ENCODE measurements at places on chromosomes 7 and 10.

- DNase-seq = no peak
Measured at GRCh38 chr7:42722198-42722597, 189.7 kb downstream of the C7orf25 start.

DNA sequence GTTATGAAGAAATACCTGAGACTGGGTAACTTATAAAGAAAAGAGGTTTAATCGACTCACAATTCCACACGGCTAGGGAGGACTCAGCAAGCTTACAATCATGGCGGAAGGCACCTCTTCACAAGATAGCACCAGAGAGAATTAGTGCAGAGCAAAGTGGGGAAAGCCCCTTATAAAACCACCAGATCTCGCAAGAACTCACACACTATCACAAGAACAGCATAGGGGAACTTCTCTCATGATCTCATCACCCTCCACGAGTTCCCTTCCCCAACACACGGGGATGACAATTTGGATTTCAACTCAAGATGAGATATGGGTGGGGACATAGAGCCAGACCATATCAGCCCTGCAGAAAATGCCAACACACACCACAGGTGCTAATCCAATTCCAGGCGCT, 218.7 kb downstream of the PARD3 start:
- DNase-seq = no peak

GRCh38 chr10:127196282-127197153, at the start of gene INSYN2A:
Gene INSYN2A (minus strand): TSS chr10:127196591. CDS start chr10:127176395, 20,196 bp downstream.
- DNase-seq = no peak

- DNase-seq = no peak
Measured at GRCh38 chr10:82409671-82410070, 534.7 kb downstream of the NRG3 start.

GRCh38 chr10:11167233-11167966, 149.7 kb downstream of the CELF2 start:
- no peak for DNase-seq

DNA sequence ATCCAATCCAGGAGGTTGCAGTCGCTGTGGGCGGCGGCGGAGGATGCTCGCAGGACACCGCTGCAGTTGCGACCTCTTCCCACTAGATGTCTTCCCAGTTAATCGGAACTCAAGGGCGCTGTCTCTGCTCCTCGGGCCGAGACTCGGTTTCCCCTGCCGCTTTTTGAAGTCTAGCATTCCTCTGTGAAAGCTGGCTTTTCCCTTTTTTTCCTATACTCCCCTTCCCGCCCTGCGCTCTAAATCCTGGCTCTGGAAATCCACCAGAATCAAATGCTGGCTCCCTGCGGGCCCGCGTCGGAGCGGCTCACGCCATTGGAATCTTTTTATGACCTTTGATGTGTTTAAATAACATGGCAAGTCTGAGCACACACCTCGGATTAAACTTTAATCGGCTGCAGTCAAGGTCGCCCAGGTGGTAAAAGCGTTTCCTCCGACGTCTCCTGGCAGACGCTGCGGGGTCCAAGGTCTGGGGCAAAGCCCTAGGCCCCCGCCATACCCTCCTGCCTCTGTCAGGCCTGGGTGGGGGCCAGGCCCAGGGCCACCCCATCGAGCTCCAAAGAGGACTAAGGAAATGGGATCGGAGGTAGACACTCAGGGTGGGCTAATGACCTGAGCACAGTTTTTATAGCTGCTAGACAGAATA, 10.7 kb upstream of the HOXA13 start:
- no peak for DNase-seq

GRCh38 chr10:12703126-12703525, 298.4 kb downstream of the CCDC3 start:
- DNase-seq = no peak

DNA sequence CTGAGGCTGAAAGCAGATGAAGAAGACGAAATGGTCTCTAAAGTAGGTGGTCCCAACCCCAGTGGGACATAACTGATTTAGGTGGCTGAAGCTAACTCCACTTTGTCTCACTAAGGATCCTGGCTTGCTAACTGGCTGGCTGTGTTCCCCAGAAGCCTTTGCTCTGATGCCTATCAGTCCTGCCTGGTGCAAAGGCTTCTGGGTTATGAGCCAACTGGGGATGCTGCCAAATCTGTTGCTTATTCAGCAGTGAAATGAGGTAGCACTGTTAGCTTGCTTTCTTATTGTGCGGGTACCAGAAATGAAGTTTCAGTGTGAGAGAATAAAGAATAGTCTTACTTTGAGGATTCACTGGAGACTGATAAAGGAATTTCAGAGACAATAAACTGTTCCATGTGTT, 18.1 kb downstream of the PRKG1 start:
- DNase-seq = no peak

- no peak for DNase-seq
Measured at GRCh38 chr10:108393089-108393488, 1228.6 kb upstream of the SORCS1 start.

DNA sequence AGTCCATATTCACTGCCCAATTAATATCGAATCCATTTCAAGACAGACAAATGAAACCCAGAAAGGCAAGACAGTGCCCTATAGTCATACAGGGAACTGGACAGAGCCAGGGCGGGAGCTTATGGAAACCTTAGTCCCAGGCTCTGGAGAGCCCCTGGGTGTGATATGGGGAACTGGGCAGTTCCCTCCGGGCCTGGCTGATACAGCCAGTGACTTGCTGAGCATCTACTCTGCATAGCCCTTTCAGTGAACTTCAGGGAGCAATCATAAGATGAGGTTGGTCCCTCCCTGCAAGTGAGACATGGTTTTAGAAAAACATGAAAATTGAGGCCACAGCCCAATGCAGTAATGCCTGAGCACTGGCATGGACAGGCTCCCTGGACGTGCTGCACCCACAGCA, 241.9 kb downstream of the GRID1 start:
- DNase-seq = no peak

GRCh38 chr10:126687121-126687606, 16.7 kb upstream of the C10orf90 start:
- DNase-seq = no peak

GRCh38 chr7:46839651-46840050, 742.3 kb downstream of the TNS3 start:
- no peak for DNase-seq

DNA sequence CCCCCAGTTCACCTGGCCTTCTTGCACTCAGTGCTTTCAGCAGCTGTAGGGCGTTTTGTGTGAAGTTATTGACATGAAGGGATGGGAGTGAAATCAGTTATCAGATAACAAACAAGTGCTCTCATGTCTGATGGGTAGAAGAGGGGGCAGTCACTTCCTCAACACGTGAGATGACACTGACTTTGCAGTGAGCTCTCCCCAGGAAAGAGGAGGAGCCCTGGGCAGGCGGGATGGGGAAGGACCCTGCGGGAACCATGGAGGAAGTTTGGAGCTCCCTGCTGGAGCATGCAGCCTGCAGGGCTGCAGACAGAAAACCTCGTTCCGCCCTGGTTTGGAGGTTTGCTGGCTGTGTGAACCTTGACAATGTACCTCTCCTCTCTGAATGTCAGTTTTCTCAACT, 38.7 kb downstream of the GPR26 start:
- no peak for DNase-seq

DNA sequence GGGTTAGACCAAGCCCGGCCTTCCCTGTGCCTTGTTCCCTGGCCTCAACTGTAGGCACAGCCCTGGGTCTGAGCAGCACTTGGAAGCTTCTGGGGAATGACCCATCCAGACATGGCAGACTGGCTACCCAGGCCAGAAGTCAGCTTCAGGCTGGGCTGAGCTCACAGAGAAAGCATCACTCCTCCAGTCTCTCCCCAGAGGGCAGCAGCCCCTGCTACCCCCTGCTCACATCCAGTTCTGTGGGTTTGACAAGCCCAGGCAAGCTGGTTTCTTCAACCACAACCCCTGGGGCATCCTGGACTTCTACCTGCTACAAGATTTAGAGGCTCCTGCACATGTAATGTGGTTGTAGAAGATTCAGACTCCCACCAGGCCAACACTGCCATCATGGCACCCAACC, 9.0 kb downstream of the C10orf71 start:
- no peak for DNase-seq

GRCh38 chr7:88758381-88759229, 895 bp upstream of the ZNF804B start:
- DNase-seq = no peak

DNA sequence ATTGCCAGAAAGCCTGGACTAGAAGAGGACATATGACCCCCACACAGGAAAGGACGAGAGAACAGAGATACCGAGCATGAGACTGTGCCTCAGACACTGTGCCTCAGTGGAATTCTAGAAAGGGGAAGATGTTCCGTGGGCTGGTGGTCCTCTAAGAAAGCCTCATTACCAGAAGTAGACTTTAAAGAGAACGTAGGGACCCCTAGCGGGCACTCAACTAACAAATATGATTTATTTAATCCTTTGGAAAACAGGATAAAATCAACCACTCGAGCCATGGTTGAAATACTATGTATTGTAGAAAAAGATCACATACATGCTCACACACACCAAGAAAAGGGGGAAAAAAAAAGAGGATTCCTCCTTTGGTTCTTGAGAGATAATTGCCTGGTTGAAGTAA, 701.2 kb upstream of the SORCS1 start:
- no peak for DNase-seq

- DNase-seq = no peak
Measured at GRCh38 chr7:22137466-22137865, 191.8 kb upstream of the CDCA7L start.

GRCh38 chr7:66815951-66816350, 75.4 kb downstream of the RABGEF1 start:
- no peak for DNase-seq

- no peak for DNase-seq
Measured at GRCh38 chr10:124826262-124826661, 24.6 kb downstream of the ABRAXAS2 start.

DNA sequence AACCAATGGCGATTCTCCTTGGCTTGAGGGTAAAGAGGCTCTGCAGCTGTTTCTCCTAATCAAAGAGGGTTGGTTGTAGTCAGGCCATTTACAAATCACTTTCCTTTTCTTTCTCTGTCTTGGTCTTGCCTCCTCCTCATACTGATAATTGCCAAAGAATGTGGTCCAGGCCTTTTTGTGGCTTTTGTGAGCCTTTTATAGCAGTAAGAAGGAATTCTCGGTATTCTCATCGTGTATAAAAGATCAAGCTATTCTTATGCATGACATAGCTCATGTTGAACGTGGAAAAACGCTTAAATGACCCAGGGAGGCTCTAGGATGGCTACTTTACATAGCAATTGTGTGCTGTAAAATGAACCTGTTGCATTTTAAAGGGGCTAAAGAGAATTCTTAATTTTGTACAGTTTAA, 62.6 kb downstream of the RBM20 start:
- no peak for DNase-seq

- no peak for DNase-seq
Measured at GRCh38 chr10:126197036-126197543, 191.2 kb downstream of the ADAM12 start.

GRCh38 chr10:122044045-122044661, 55.2 kb downstream of the TACC2 start:
- DNase-seq = no peak

- DNase-seq = no peak
Measured at GRCh38 chr10:57948796-57949195, 318.9 kb downstream of the IPMK start.

GRCh38 chr10:59314268-59314667, 48.1 kb downstream of the FAM13C start:
- no peak for DNase-seq

- DNase-seq = no peak
Measured at GRCh38 chr10:37535459-37536246, 321.8 kb downstream of the ZNF248 start.

GRCh38 chr10:55058800-55059199, 257.8 kb upstream of the PCDH15 start:
- DNase-seq = no peak

DNA sequence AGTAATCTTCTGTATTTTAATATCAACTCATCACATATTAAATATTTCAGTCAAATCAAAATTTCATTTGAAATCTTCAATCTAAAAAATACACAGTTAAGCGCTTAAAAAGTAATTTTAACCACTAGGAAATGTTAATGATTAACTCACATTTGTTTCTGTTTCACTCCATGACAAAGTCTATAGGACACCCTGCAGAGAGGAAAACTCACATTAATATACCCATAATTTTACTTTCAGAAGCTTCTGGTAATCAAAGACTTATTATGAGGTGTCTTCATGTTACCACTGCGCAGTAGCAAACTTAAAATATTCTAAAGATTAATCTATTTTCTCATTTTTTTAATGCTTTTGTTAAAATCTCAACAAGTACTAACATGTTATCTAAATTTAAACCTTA, 41.0 kb upstream of the ZNF518A start:
- no peak for DNase-seq

- DNase-seq = no peak
Measured at GRCh38 chr10:85619832-85620231, 746.8 kb downstream of the GRID1 start.

- no peak for DNase-seq
Measured at GRCh38 chr10:69862882-69863530, 61.3 kb downstream of the COL13A1 start.

- DNase-seq = no peak
Measured at GRCh38 chr7:47807756-47808155, 140.5 kb downstream of the PKD1L1 start.

DNA sequence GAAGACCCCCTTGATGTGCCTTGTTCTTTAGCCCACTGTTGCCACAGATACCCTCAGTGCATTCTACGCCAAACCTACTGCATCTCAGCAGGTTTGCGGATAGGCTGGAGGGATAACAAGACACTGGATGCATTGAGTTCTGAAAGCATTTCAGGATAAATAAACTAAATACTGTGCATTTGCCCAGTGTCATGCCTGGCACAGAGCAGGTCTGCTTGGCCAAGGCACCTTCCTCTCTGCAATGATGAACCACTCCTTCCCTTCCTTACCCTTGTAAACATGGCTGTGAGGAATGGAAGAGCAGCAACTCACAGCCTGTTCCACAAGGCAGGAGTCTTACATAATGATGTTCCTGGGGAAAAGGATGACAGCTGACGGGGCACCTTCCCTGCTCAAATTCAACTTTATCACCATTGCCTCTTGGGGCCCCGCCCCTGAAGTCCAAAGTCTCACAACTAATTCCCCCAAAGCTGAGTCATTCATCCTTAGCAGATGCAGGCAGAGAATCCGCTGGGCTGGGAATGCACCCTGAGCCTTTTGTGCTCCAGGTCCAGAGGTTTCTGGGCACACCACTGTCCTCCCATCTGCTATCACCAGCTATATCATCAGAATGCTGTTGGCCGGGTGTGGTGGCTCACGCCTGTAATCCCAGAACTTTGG, 11.6 kb downstream of the DDX56 start:
- DNase-seq = no peak

DNA sequence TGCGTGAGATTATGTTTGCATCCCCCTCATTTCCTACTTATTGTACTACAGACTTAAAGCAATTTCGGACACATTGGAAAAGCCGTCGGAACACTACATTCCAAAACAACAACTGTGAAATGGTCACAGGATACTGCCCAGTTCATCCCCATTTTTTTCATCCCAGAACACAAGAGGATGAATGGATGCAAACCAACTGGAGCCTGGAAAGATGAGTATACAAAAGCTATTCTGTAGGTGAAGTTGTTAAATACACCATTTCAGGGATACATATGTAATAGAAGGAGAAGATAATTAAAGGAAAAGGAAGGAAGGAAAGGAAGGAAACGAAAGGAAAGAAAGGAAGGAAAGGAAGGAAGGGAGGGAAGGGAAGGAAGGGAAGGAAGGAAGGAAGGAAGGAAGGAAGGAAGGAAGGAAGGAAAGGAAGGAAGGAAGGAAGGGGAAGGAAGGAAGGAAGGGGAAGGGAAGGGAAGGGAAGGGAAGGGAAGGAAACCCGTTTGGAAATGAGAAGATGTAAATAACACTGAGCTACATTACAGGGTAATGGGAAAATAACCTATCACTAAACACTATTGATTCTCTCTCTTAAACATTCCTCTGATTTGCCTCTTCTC, 48.6 kb upstream of the C7orf33 start:
- DNase-seq = no peak

Measured in cortex of kidney (tissue), 1 donor.